ENCODE measurements at places on chromosomes 5 and 9. TPM values are rescaled to one million over a fixed set of nuclear protein-coding genes. Genes with fewer than 3 reads are reported as not detected.
A peak's percentile ranks its signal among the peaks of the same experiment; 100 is the strongest.

- DNase-seq: peak; percentile 72
- peaks cover 17% of the 10 kb centered on the region for H3K4me1 ChIP-seq
- no peaks in the 10 kb centered on the region for H3K36me3 ChIP-seq
These were observed 1412.1 kb downstream of the EFNA5 start for GRCh38 chr5:106258591-106259125.

The MEF2C gene
- 8.0 TPM for total RNA-seq

The MAN2A1 gene
- 21.8 TPM for total RNA-seq

GRCh38 chr9:86073839-86074238 is 25.5 kb downstream of the GOLM1 start:
- H3K4me3 ChIP-seq: no peak overlapping the region
- no peaks in the 10 kb centered on the region for H3K36me3 ChIP-seq
- no peak overlapping the region for H3K27ac ChIP-seq
- H3K4me1 ChIP-seq: peaks cover 1% of the 10 kb centered on the region

- DNase-seq: no peak
- no peaks in the 10 kb centered on the region for H3K36me3 ChIP-seq
- no peak overlapping the region for H3K27ac ChIP-seq
- no peak overlapping the region for H3K4me3 ChIP-seq
- H3K27me3 ChIP-seq: no peaks in the 10 kb centered on the region
These were observed 26.0 kb upstream of the MAST4 start for GRCh38 chr5:66570201-66570600.

The PCDHGB3 gene
- total RNA-seq: 1.2 TPM

The KCNT1 gene
- total RNA-seq: not detected

DNA sequence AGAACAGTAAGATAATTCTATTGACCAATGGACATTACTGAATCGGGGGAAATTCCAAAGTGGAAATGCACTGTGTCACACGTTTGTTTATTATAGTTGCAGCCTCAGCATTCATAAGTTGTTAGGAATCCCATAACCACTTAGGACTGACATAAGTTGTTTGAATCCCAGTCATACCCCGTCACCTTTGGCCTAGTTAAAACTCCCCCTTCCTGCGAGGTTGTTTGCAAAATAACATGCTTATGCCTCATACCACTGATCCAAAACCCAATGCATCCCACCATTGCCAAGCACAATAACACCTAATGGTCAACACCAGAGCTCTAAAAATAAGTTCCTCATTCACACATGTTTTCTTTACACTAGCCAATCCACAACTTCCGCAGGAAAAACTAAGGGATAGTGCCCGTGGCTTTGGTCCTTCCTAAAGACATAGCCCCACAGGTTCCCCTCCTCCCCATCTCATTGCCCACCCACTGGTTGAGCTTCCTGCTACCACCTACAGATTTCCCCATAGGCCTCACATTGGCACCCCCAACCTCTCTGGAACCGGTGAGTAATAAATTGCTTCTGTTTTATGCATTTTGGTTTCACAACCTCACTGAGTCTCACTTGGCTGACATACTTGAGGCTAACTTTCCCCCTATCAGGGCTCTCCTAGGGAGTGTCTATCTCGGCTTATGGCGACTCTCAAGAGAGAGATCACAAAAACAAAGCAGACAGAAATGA is 42.3 kb upstream of the MUSK start:
- H3K36me3 ChIP-seq: no peaks in the 10 kb centered on the region
- H3K4me3 ChIP-seq: no peak overlapping the region
- peaks cover 13% of the 10 kb centered on the region for H3K4me1 ChIP-seq
- DNase-seq: peak; percentile 56
- H3K27ac ChIP-seq: no peak overlapping the region

The SLC12A7 gene
- 58.3 TPM for total RNA-seq

The GTF2H2 gene
- 8.4 TPM for total RNA-seq

The CTNND2 gene
- 1.8 TPM for total RNA-seq

GRCh38 chr5:59037941-59038797 is 455.3 kb downstream of the RAB3C start:
- peaks cover 54% of the 10 kb centered on the region for H3K4me1 ChIP-seq
- no peaks in the 10 kb centered on the region for H3K36me3 ChIP-seq
- H3K27ac ChIP-seq: no peak overlapping the region

DNA sequence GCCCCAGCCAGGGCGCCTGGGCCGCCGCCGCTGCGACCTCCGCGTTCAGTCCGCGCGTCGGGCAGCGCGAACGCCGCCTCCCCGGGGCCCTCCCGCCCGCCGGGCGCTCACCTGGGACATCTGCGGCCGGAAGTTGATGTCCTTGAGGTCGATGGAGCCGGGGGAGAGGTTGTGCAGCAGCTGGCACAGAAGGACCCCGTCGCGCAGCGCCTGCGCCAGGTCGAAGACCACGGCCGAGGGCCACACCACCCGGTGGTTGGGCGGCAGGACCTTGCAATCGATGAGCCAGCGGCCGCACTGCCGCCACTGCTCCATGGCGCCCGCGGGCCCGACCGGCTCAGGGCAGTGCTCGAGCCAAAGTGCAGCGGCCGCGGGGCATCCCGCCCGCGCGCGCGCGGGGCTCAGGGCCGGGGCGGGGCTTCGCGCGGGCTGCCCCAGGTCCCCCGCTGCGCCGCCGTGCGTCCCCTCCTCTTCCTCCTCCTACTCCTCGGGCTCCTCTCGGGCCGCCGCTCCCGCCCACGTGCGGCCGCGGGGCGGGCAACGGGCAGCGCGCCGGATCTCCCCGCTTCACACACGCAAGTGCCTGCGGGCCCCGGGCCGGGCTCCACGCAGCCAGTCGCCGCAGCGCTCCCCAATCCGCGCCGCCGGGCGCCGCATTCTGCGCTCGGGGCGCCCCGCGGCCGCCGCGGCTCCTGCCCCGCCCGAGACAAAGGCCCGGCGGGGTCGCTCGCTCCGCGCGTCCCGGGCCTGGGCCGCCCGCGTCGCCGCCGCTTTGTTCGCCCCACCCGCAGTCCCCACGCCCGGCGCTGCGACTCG is at the start of gene VAV2:
Gene VAV2, minus strand, starts transcription at position 361 of the 816 bp plus-strand sequence. Its CDS starts 46 bp downstream, at position 315.
- DNase-seq: peak; percentile 63
- H3K4me1 ChIP-seq: peaks cover 13% of the 10 kb centered on the region
- H3K36me3 ChIP-seq: no peaks in the 10 kb centered on the region
- no peaks in the 10 kb centered on the region for H3K27me3 ChIP-seq

The FSTL4 gene
- total RNA-seq: 4.2 TPM

GRCh38 chr5:140627972-140628371 is 5.0 kb downstream of the CD14 start:
- no peak overlapping the region for H3K4me3 ChIP-seq
- H3K27ac ChIP-seq: no peak overlapping the region
- DNase-seq: no peak
- H3K36me3 ChIP-seq: no peaks in the 10 kb centered on the region
- H3K4me1 ChIP-seq: no peaks in the 10 kb centered on the region

The PTRH1 gene
- 38.1 TPM for total RNA-seq

The GPRIN1 gene
- 19.9 TPM for total RNA-seq

- no peak overlapping the region for H3K27ac ChIP-seq
- peaks cover 22% of the 10 kb centered on the region for H3K4me1 ChIP-seq
- no peaks in the 10 kb centered on the region for H3K27me3 ChIP-seq
- H3K4me3 ChIP-seq: no peak overlapping the region
- DNase-seq: peak; percentile 22
These were observed 104.3 kb downstream of the GNAQ start for GRCh38 chr9:77927265-77927664.

DNA sequence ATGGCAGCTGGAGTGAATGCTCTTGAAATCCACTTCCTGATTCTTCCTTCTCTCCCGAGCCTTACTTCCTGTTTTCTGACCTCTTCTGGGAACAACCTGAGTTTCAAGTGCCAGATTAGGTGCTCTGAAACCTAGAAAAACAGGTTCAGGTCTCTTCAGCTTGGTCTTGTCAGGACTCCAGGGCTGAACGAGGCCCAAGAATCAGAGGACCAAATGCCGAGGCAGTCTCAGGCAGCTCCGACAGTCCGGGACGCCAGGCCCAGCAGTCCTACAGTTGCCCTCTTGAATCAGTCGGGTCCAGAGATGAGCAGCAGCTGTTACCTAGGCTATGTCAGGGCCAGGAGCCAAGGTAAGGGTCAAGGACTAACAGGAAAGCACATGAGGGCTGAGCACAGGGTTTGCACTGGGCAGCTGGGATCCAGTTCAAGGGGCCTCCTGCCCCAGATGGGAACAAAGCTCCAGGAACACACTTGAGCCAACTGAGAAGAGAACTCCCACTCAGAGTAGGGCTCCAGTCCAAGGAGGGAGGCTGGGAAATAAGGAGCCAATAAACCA is 38.3 kb upstream of the ADRA1B start:
- peaks cover 10% of the 10 kb centered on the region for H3K4me1 ChIP-seq
- H3K4me3 ChIP-seq: no peak overlapping the region
- no peak overlapping the region for H3K27ac ChIP-seq

- H3K27ac ChIP-seq: no peak overlapping the region
- no peak for DNase-seq
- peaks cover 4% of the 10 kb centered on the region for H3K27me3 ChIP-seq
- H3K36me3 ChIP-seq: no peaks in the 10 kb centered on the region
- no peaks in the 10 kb centered on the region for H3K4me1 ChIP-seq
These were observed 66.7 kb upstream of the PCA3 start for GRCh38 chr9:76697554-76697953.

DNA sequence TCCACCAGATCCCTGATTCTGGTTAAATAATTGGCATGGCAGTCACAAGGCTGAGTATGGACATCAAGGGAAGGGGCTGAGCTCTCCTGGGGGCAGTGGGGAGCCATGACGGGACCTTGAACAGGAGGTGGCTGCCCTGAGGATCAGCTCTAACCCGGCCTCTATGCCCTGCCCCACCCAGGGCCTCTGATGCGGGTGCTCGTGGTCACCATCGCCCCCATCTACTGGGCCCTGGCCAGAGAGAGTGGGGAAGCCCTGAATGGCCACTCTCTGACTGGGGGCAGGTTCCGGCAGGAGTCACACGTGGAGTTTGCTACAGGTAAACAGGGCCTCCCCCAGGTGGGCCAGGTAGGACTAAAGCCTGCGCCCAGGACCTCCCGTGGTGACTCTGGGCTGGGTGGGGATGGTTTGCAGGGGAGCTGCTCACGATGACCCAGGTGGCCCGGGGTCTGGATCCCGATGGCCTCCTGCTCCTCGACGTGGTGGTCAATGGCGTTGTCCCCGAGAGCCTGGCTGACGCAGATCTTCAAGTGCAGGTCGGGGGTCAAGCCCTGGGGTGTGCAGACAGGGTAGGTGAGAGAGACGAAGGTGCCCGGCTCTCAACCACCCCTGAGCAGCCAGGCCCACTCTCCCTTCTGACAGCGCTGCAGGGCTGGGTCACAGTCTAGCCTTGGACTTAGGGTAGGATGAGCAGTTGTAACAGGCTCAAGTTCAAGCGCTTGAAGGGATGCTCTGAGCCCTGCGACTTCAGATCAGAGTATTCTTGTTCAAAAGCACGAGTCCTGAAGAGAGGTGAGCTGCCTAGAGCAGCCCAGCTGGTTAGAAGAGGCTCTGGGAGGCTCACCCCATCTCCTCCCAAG is 19.9 kb upstream of the ASS1 start:
- no peaks in the 10 kb centered on the region for H3K36me3 ChIP-seq
- H3K4me3 ChIP-seq: no peak overlapping the region
- DNase-seq: no peak
- H3K4me1 ChIP-seq: peaks cover 7% of the 10 kb centered on the region
- no peaks in the 10 kb centered on the region for H3K27me3 ChIP-seq
- H3K27ac ChIP-seq: no peak overlapping the region

- no peaks in the 10 kb centered on the region for H3K4me1 ChIP-seq
- no peaks in the 10 kb centered on the region for H3K36me3 ChIP-seq
- no peak for DNase-seq
- H3K27me3 ChIP-seq: peaks cover 50% of the 10 kb centered on the region
- H3K4me3 ChIP-seq: no peak overlapping the region
These were observed 84.7 kb upstream of the IRX2 start for GRCh38 chr5:2836133-2836532.

The DNAI1 gene
- total RNA-seq: not detected

DNA sequence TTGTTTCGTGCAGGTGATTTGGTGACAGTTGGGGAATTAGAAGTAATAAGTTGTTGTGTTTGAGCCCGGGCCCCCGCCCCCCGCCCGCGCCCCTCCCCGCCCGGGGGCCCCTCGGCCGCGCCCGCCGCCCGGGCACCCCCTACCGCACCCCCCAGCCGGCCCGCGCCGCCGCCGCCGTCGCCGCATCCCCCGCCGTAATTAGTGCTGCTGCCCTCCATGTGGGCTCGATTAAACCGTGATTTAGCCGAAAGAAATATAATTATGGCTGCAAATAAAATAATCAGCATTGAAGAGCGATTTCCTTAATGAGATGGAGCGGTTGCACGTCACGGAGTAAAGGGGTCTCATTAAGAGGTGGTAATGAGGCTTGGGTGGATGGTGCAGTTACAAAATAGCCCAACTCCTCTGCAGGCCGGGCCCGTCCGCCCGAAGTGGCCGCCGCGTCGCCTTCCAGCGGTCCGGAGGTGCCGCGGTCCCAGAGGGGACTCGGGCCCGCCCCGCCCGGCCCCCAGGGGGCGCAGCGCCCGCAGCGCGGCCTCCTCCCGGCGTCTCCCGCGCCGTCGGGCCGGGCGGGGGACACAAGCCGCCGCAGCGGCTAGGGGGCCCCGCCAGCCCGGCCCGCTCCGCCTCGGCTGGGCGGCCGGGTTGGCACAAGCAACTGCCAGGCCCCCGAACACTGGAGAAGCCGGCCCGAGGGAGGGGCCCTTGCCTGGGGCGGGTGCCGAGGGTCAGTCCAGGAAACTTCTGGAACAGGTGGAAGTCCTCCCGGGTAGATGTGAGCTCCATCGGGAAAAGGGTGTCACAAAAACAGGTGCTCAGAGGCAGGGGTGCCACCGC is 6.9 kb upstream of the OTP start:
- no peak overlapping the region for H3K27ac ChIP-seq
- H3K4me3 ChIP-seq: no peak overlapping the region
- no peak for DNase-seq
- H3K36me3 ChIP-seq: no peaks in the 10 kb centered on the region
- no peaks in the 10 kb centered on the region for H3K4me1 ChIP-seq
- H3K27me3 ChIP-seq: peaks cover 39% of the 10 kb centered on the region

DNA sequence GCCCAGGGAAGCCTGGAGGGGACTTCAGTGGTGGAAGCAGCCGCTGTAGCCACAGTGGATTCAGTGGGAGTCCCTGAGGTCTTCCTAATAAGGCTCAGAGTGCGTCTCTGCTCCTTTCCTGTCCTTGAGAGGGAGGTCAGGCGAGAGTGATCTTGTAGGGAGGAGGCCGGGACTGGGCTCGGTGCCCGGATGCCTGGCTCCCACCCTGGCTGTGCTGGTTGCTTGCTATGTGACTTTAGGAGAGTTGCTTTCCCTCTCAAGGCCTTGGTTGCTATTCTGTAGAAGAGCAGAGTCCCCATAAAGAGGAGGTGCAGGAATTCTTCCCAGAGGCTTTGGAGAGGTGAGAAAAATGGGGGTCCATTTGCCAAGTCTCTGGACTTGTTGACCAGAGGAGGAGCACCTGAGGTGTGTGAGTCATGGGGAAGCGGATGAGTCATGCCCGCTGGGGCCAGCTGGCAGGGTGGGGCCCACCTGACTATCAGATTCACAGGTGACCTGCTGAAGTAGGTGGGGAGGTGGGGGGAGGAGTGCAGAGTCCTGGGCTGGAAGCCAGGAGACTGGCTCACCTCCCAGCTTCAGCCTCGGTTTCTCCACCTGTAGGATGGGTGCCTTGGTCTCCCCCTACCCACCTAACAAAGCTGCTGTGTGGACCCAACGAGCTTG is 13.8 kb downstream of the GSN start:
- peak overlapping the region; percentile 96 for H3K27ac ChIP-seq
- H3K4me1 ChIP-seq: peaks cover 64% of the 10 kb centered on the region
- no peaks in the 10 kb centered on the region for H3K36me3 ChIP-seq
- no peaks in the 10 kb centered on the region for H3K27me3 ChIP-seq
- DNase-seq: peak; percentile 93

Data from PC-3 (cell line).